Gastrocnemius medialis (tissue), 4 donors: ENCODE measurements at places on chromosomes 7 and 10. TPM values are rescaled to one million over a fixed set of nuclear protein-coding genes. Genes with fewer than 3 reads are reported as not detected.

DNA sequence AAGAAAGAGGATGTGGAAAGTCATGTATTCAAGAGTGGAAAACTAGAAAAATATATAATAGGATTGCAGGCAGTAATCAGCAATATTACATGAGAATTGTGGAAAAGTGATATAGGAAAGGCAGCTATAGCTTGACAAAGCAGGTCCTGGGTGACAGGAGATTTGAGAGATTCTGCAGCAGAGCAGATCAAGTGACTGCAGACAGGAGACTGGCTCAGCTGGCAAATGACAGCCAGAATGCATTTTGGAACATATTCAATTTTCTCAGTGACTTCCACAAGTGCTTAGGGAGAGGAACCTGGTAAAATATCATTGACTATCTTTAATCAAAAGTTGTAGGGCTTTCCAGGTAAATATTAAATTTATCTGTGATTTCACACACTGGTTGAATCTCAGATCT is 260.5 kb upstream of the CACNA2D1 start:
- no peak for DNase-seq
- H3K36me3 ChIP-seq = no peaks in the 10 kb centered on the region
- no peaks in the 10 kb centered on the region for H3K4me1 ChIP-seq
- H3K27ac ChIP-seq = no peak overlapping the region
- H3K4me3 ChIP-seq = no peak overlapping the region

DNA sequence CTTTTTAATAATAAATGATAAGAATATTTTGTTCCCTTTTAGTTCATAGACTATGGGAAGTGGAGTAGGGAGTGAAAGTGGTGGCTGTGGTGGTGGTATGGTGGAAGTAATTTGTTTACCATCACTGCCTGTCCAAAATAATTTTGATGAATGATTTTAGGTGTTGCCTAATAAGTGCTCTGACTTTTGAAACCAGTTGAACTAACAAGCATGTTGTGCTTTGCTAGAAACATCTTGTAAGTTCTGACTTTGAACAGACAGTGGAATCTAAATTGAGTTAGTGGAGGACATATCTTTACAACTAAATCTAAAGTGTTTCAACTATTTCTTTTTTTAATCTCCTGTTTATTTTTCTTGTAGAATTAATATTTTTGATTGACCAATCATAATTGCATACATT is 49.7 kb downstream of the ZEB1 start:
- H3K4me3 ChIP-seq = no peak overlapping the region
- no peak for DNase-seq
- H3K27ac ChIP-seq = peak overlapping the region; percentile 51

Gene UNCX
- not detected for total RNA-seq

- DNase-seq = peak; percentile 77
- H3K4me3 ChIP-seq = no peak overlapping the region
- peak overlapping the region; percentile 4 for H3K27ac ChIP-seq
- no peaks in the 10 kb centered on the region for H3K27me3 ChIP-seq
- peaks cover 52% of the 10 kb centered on the region for H3K4me1 ChIP-seq
- H3K36me3 ChIP-seq = no peaks in the 10 kb centered on the region
Observed at GRCh38 chr10:77163670-77164348, 473.8 kb downstream of the KCNMA1 start.

Gene AHR
- total RNA-seq = 13.6 TPM

DNA sequence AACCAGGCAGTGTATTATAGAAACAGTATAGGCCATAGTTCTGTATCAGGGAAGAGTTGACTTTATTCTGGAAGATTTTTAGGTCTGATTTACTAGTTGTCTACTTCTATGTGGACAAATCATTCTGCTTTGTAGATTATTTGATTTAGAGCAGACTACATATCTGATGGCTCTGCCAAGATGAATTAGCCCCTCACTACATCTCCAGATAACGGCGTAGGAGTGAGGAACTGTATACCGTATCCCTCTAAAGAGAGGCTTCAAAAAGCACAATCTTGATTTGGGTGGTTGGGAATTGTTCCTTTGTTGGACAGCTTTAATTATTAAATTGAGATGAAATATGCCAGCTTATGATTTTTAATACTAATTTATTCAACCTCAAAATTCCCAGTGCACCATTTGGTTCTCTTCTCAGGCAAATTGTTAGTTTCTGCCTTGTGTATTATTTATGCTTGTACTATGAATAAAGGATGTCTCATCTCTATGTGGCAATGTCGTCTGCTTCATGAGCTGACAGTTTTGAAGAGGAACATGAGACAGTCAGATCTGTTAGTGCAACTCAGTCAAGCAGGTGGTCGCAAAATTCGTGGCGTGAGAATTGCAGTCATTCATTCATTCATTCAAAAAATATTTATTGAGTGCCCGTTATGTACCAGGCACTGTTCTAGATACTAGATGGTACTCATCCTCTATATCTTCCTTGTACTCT is 422.8 kb downstream of the EXOC4 start:
- no peaks in the 10 kb centered on the region for H3K36me3 ChIP-seq
- peaks cover 7% of the 10 kb centered on the region for H3K4me1 ChIP-seq
- no peak overlapping the region for H3K27ac ChIP-seq
- no peak for DNase-seq
- no peaks in the 10 kb centered on the region for H3K27me3 ChIP-seq

Gene TMEM176A
- total RNA-seq = 9.8 TPM
